ENCODE measurements at places on chromosomes 5 and 9.
A peak's percentile ranks its signal among the peaks of the same experiment; 100 is the strongest.

- DNase-seq = no peak
Observed at GRCh38 chr5:167716126-167716775, 575.2 kb upstream of the WWC1 start.

GRCh38 chr9:86354818-86355309 is 654 bp upstream of the TUT7 start:
- DNase-seq = no peak

DNA sequence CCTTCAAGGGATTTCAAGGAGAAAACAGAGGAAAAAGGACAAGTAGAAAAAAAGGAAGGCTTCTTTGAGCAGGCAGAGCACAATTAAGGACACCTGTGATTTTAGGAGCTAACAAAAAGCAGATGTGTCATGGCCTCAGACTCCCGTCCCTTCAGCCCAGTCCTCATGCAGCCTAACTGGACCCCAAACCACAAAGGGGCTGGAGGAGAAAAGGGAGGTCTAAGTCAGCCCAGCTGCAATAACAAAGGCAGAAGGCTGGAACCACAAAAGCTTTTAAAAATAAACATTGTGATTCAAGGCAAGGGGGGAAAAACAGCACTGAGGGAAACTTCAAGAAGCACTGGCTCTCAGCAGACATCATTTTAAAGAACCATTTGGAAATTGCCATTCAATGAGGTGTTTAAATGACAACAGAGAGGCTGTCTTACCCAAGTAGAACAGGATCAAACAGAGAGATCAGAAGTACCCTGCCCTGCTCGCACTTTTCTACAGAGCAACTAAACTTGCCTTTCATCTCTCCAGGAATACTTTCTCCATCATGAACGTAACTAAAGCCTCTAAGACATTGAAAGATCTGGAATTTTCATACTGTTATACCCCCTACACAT is 89.3 kb downstream of the SEMA5A start:
- DNase-seq = no peak

DNA sequence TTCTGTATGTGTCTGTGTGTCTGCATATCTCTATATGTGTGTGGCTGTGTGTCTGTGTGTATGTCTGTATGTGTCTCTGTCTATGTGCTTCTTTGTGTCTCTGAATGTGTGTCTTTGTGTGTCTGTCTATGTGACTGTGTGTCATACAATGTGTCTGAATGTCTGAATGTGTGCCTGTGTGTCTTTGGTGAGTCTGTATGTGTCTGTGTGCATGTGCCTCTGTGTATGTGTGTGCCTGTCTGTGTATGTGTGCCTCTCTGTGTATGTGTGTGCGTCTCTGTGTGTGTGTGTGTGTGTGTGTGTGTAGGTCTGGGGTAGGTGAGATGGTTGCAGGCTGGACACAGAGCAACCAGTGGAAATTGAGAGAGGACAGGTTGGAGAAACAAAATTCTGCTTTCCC is 435.3 kb downstream of the ARHGEF28 start:
- no peak for DNase-seq

- DNase-seq = no peak
Observed at GRCh38 chr5:124238350-124238749, 508.1 kb downstream of the ZNF608 start.

GRCh38 chr5:77839691-77840090 is 63.6 kb upstream of the TBCA start:
- DNase-seq = no peak

DNA sequence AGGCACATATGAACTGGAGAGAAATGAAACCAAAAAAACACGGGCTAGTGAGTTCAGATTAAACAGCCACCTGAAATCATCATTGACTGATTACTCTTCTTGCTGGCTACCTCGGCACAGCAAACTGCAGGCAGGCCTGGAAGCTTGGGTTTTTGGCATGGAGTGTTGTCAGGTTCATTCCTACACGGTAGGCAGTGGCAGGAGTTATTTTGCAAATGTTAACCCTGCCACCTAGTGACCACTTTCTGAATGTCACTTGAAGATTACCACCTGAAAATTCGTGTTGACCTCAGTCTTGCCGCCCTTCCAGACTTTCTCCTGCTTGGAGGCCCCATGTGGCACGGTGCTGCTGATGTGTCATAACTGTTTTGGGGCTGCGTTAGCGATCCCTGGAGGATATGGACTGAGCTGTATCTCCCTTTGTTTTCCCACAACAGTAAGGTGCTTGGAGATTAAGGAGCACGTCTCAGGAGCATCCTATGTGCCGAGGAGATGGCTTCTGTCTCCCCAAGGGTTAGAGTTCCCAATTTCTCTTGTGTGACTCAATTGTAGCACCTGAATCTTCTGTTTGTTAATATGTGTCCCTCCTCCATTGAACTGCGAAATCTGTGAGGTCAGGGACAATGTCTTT is 12.7 kb upstream of the CD180 start:
- peak; percentile 31 for DNase-seq

- DNase-seq = no peak
Observed at GRCh38 chr9:130119519-130120298, 52.5 kb upstream of the NCS1 start.

DNA sequence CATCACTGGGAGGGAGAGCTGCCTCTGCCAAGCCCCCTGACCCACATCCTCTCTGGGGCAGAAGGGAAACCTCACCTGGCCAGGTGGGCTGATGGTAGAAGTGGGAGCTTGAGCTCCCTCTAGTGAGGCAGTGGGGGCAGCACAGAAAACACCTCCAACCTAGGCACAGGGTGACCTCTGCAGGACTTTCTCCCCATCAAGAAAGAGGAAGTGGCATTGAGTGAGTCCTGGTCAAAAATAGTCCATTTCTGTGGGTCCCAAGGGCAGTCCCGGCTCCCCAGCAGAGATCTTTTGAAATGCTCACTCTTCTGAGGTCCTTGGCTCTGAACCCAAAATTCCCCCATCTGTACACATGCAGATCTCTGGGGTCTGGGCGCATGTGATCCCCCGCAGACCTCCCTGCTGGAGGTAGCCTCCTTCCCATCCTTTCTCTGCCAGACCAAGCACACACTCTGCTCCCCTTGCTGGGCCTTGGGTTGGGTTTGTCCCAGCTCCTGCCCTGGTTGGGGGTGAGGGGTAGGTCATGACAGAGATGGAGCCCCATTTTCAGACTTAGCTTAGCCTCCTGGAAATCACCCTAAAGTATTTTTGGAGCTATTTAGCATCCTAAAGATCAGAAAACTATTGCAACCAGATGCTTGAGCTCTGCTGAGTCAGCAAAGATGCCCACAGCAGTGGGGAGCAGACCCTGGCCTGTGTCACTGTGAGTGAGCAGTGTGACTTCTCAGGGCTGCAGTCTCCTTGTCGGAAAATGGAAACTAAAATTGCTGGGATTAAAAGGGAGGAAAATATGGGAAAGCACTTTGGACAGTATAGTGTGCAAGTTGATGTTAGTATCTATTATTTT is 41.6 kb upstream of the LCP2 start:
- peak; percentile 46 for DNase-seq

GRCh38 chr5:128613128-128613527 is 75.1 kb upstream of the FBN2 start:
- no peak for DNase-seq

DNA sequence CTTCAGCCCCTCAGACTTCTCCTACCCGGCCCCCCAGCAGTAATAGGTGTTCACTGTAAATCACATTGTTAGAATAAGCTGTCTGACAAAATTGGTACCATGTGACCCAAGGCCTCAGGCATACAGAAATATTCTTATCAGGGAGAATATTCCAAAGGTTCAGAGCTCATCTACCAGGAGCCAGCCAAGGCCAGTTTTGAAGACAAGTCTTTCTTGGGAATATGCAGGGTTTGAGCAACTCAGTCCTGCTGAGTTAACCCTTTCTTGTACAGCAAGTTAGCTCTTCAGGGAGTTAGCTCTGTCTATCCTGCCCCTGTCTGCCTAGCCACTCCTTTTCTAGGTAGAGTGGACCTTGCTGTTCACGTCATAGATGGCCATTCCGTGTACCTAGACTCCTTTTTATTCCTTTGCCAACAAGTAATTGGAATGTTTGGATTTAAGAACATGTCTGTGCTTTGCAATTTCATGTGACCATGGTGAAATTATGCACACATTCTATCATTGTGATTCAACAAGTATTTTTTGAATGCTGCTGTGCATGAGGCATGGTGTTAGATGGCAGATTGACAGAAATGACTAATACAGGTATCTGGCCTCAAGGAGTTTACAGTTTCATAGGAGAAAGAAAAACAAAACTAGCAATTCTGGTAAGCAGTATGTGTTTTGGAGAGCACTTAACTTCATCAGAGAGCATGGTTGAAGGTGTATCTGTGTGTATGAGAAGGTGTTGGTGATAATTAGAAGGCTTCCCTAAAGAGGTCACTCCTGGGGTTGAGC is 22.6 kb downstream of the TGFBR1 start:
- no peak for DNase-seq

DNA sequence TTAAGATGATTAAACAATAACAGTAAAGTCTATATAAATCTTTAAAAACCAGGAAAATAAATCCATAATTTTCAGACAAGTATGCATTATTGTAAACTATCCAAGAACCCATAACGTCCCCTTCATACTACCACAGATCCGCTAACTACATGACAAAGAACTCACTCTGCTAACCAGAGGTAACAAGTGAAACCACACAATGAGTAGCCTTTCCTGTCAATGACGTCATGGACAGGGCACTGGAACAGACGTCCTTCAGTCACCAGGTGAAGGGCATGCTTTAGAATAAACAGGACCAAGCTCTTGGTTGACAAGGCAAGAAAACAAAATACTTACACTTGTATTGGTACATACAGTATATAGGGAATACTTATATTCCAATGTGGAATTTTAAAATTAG is 45.2 kb downstream of the RNF130 start:
- no peak for DNase-seq

DNA sequence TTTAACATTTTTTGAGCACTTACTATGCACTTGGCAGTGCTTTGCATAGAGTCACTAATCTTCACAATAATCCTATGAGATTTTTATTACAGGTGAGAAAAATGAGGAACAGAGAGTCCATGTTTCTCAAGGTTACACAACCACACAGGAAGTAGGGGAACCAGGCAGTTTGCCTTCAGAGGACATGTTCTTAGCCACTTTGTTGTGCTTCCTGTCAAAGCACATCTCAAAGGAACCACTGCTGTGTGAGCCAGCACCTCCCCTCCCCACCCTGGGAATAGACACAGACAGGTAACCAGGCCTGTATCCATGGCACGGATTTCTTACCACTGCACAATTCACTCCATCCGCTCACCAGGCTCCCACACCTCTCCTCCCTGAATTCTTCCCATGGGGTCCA is 6.3 kb upstream of the DNAJB5 start:
- no peak for DNase-seq

DNA sequence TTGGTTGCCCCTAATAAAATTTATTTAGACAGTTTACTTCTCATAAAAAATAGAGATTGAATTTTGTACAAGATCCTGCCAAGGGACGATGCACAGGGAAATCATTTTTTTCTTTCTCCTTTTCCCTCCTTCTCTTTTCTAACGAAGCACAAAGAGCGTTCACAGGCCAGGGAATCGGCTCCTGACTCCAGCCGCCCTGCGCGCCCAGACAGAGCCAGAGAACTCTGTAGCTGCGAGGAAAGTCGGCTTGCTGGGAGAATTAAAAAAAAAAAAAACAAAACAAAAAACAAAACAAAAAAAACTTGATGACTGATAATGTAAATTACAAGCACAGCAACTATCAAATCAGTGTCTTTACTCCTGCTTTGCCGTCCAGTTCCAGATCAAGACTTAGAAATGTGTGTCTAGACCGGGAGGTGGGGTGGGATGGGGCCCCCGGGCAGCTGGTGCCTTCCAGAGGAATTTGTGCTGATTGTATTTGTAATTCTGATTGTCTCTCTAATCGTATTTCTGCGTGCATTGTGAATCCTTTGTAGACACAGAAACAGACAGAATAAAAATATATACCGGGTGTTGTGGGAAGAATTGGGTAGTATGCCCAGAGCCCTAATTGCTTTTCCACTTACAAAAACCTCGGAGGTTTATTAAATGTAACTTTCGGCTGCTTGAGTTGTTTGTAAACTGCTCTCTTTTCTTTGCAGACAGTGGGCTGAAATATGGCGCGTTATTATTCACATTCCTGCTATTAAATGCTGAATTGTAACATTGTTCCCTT is 3.6 kb upstream of the OTP start:
- DNase-seq = no peak

DNA sequence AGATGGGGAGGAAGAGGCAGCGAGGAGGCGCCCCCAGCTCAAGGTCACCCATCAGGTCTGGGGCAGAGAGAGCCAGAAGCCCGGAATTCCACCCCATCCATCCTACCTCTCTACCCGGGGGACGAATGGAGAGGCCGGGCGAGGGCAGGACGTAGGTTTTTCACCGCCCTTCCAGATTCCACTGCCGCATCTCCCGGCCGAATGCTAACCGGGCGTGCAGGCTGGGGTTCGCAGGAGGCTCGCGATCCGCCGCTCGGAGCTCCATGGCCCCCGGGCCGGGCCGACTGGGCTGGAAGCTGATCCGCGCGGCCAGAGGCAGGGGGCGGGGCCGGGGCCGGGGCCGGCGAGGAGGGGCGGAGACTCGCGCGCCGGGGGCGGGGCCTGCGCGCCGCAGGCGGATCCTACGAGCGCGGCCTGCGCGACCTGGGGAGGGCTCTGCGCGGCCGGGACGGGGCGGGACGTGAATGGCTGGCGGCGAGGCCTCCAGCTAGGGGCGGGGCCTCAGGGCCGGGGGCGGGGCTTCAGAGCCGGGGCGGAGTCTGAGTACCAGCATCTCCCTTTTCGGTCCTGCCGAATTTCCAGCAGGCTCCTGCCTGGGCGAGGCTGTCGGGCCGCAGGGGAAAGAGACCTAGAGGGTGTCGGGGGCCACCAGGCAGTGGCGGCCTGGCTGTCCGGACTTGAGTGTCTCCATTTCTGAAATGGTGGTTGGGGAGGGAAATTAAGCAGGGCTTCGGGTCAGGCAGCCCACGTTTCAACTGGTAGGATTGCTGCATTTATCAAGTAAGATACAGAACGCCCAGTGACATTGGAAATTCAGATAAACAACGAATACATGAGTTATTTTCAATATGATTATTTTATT is at the start of gene ST6GALNAC4:
Gene ST6GALNAC4 (minus strand): TSS at position 322 of the 862 bp plus-strand sequence. CDS start 622 bp downstream, outside the sequence.
- DNase-seq = peak; percentile 97

DNA sequence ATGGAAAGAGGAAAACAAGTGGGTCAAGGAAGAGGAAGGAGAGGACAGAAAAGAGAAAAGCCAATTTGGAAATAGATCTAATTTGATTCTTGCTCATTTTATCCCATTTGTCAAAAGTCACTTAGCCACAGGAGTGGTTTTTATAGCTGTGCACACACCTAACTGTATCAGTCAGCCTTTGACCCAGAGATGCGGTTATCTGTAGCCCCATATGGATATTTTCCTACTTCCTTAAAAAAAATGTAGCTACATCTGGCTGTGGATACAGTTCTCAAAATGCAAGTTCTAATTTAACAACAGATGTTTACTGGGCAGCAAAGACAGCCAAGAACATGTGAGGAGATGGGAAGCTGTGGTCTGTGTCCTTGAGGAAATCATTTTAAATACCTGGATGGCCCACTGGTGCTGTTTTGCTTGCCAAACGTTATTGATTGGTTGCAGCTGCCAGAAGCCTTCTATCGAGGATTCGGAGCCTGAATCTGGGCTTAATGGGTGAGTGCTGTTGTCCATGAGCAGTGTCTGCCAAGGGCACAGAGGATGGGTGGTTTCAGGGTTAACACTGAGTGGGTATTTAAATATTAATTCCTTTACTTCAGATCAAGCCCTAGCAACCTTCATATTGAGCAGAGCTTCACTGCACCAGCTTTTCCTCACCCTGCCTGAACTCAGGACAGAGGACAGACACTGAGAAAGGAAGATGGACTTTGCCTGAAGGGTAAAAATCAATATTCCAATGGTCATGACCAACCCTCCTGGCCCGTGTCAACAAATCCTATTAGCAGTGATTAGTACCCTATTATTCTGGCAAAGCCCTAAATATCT is 92.2 kb downstream of the APBA1 start:
- DNase-seq = no peak
